ENCODE measurements at places on chromosomes 1 and 21. TPM values are rescaled to one million over a fixed set of nuclear protein-coding genes. Genes with fewer than 3 reads are reported as not detected.
A peak's percentile ranks its signal among the peaks of the same experiment; 100 is the strongest.

Gene SPRR2A
- not detected for total RNA-seq

Gene INAVA
- total RNA-seq: 10.3 TPM

Gene RPF1
- total RNA-seq: 30.1 TPM

Gene CXADR
- 30.6 TPM for total RNA-seq

Gene LCE1B
- total RNA-seq: not detected

Gene SPATA17
- 1.6 TPM for total RNA-seq

Gene TMEM200B
- total RNA-seq: 4.7 TPM

Gene B3GALT5
- 2.5 TPM for total RNA-seq

Gene OSBPL9
- 117 TPM for total RNA-seq

DNA sequence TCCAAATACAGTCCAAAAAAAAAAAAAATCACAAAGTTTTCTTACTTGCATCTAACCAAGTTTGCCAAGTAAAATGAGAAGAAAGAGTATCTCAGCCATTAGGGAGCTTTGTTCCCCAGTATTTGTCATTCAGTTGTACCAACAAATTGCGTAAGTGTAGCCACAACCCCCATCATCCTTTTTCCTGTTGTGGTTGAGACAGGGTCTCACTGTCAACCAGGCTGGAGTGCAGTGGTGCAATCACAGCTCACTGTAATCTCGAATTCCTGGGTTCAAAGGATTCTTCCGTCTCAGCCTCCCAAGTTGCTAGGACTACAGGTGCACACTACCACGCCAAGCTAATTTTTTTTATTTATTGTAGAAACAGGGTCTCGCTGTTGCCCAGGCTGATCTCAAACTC is 9.5 kb downstream of the STX6 start:
- no peak for DNase-seq

GRCh38 chr21:43343095-43343991 is 83.6 kb downstream of the SIK1 start:
- DNase-seq: no peak

DNA sequence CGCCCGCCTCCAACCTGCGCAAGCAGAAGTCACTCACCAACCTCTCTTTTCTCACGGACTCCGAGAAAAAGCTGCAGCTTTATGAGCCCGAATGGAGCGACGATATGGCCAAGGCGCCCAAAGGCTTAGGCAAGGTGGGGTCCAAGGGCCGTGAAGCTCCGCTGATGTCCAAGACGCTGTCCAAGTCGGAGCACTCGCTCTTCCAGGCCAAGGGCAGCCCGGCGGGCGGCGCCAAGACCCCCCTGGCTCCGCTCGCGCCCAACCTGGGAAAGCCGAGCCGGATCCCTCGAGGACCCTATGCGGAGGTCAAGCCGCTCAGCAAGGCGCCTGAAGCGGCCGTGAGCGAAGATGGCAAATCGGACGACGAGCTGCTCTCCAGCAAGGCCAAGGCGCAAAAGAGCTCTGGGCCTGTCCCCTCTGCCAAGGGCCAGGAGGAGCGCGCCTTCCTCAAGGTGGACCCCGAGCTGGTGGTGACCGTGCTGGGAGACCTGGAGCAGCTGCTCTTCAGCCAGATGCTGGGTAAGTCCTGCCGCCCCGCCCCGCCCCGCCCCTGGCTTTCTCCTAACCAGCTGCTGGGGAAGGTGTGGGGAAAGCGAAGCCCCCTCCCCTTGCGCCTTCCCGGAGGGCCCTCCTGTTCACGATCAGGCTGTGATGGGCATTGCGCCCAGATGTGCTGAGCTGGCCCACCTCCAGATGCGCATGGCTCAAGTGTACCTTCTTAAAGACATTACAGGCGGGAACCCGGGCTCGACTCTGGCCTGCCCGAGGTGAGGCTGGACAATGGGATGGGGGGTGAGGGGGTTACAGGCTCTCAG is 110.2 kb downstream of the NAV1 start:
- DNase-seq: no peak

GRCh38 chr21:42443876-42444744 is 40.4 kb downstream of the UBASH3A start:
- no peak for DNase-seq

GRCh38 chr1:234397732-234398131 is 24.5 kb downstream of the COA6 start:
- no peak for DNase-seq

GRCh38 chr1:23869051-23869450 is 961 bp upstream of the FUCA1 start:
- DNase-seq: no peak

GRCh38 chr1:97505816-97506215 is 415.0 kb downstream of the DPYD start:
- DNase-seq: no peak

GRCh38 chr1:234722270-234722704 is 112.3 kb upstream of the IRF2BP2 start:
- DNase-seq: no peak

- DNase-seq: no peak
These were observed 24.9 kb upstream of the GLIS1 start for GRCh38 chr1:53763911-53764310.

- DNase-seq: no peak
These were observed 67.3 kb upstream of the KIAA1614 start for GRCh38 chr1:180845352-180845751.

- DNase-seq: no peak
These were observed 34.1 kb downstream of the VTCN1 start for GRCh38 chr1:117176579-117176978.

- DNase-seq: no peak
These were observed 449.9 kb downstream of the PTPRU start for GRCh38 chr1:29686012-29686930.

DNA sequence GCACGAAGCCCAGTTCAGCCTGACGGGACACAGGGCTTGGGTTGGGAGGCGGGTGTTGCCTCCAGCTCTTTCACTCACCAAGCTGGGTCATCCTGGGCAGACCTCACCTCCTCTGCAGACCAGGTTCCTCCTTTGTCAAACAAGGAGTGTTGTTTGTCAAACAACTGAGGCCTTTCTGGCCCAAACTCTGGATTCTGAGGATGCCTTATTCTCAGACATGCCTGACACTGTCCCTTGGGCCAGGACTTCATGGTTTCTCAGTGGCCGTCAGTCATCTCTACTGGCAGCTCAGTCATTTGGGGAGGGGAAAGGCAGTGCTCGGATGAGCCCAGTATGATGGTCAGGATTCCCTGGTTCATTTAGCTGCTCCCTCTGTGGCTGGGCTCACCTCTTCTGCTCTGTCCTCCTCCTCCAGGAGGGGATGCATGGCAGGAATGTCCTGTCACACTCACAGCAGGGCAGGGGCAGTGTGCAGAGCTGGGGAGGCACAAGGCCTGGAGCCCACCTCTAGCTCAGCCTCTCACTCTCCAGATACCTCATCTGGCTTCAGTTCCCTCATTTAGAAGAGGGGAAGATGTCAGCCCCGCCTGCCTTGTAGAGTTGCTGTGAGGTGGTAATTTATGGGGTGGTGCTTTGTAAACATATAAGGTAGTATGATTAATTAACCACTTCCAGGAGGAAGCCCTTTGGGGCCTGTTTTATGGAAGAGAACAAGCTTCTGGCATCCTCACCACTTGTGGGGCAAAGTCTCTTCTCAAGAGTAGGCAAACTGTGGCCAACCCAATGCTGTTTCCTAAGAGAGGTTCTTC is 20.6 kb downstream of the SLC2A1 start:
- DNase-seq: no peak

DNA sequence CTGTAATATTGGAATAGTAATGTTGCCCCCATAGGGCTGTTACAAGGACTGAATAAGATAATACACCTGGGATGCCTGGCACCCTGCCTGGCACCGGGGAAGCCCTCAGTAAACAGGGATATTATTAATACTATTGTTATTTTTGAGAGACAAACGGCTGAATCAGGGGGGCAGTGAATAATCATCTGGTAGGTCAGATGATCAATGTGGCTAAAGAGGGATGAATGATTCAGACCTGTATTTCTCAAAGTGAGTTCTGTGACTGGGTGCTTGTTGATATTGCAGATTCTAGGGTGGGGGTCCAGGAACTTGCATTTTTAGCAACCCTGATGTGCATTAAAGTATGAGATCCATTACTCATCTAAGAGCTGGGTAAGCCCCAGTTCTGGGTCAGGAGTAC is 46.2 kb upstream of the BCL10 start:
- DNase-seq: peak; percentile 48

DNA sequence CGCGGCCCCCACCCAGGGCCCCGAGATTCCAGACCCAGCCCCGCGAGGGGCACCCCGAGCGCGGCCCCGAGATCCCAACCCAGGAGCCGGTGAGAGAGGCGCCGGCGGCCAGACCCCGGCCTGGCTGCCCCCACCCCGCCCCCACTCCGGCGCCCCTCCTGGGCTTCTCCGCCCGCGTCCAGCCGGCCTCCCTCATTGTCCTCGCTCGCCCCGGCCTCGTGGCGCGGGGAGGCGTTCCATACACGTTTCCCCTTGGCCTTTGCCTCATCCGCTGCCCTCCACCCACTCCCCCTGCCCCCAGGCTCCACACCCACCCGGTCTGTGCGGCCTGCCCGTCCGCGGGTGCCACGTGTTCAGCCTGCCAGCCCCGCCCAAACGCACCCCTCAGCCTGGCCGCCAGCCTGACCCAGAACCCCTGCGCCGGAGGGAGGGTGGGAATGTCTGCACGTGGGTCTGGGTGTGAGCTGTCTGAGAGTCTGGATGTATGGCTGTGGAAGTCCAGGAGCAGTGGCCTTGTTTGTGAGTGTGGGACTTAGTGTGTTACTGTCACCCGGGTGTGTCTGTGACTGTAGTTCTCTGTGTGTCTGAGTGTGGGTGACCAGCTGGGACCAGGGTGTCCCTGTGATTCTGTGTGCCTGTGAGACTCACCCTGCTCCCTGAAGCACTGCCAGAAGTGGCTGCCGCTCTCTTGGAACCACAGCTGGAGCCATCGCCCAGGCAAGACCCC is 681 bp downstream of the B4GALT2 start:
- DNase-seq: peak; percentile 41

DNA sequence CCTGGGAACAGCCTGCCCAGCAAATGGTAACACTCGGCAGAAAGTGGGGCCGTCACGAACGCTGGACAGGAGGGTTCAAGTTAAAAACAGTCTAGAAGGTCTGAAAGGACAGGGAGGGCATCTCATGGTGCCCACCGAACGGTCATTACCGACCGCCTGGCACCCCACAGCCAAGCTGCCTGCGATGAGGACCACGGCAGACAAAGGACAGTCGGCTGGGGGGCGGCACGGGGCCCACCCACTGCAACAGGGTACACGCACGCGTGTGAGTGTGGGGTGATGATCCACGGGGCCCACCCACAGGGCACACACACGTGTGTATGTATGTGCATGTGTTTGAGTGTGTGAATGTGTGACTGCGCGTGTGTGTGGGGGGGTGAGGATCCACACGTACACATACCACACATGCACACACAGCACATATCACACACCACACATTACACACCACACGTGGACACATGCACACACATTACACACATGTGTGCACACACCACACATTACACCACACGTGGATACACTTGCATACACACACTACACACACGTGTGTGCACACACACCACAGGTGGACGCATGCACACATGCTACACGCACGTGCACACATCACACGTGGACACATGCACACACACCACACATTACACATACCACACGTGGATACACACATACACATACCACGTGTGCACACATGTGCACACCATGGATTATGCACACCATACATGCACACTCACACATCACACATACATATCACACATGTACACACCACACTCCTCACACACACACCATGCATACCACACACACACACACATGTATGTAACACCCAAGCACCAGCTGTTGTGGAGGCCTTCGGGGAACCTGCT is 63.2 kb downstream of the SLC19A1 start:
- DNase-seq: no peak

DNA sequence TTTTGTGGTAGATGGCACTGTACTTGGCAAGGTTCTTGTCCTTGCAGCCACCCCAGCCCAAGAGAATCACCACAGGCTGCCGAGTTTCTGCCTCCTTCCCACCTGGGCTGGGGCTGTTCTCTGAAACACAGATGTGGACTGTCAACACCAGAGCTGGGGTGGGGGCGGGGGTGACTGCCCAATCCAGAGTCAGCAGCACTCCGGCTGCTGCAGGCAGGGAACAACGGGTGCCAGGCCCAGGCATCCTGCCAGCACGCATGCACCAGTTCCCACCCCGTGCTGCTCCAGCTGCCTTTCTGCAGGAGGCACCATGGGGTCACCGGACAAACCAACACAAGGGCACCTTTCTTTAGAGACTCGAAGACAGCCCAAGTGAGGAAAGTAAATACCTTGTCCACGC is 14.1 kb downstream of the TMEM53 start:
- DNase-seq: no peak

- no peak for DNase-seq
These were observed 4.1 kb downstream of the WRAP73 start for GRCh38 chr1:3645666-3646355.

GRCh38 chr1:224392411-224393249 is 36.0 kb downstream of the CNIH4 start:
- no peak for DNase-seq

DNA sequence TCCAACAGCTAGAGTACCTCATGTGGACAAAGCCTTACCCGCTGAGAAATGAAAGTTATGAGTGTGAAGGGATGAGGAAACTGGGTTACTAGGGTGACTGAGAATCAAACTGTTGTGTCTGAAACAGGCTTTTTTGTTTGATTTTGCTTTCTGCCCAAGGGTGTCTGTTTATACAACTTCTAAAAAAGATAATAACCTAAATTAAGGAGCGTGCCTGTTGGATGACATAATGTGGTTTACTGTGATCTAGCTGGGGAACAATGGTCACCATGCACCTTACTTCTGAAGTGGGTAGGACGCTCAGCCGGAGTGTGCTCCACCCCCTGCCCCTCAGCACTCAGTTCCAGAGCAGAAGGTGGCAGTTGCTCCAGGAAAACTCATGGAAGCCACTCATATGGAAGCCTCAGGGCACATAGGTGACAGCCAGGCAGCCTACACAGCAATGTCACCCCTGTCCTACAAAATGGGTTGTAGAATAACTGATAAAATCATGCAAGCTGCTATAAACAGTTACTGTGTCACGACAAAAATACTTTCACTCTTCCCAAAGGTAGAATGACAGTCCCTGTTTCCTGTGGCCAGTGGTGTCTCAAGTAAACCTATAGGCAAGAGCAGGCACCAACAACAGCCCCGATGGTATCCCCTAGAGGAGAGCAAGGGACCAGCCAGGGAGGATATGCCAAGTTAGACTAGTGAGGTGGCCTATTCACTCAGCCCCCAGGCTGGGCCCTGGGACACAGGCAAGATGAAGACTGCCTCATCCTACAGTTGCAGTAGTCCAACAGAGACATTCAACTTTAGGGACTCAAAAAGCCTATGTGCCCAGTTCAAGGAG is 29.3 kb downstream of the SIPA1L2 start:
- DNase-seq: peak; percentile 60

DNA sequence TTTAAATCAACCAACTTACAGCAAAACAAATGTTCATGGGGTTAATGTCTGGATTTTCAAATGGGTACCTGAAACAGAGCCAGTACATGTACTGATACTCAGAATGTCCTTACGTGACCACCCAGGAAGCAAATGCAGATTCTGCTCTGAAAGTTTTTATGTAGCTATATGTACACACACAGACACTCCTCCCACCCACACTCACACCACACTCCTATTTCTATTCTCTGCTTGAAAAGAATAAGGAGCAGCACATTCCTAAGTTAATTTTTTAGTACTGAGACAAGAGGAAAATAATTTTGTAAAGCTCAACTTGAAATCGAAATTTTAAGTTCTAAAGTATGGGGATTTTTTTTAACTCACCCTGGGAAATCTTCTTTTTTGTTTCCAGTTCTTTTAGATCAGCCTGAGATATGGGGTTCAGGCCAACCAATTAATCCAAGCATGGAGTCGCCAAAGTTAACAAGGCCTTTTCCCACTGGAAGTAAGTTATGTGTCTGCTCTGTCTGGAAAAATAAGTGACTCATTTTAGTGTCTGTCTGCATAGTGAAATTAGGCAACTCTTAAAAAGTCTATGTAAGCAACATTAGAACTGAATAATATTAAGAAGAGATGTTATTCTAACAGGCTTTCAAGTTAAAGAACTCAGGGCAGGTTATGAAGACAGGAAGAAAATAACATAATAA is 75.5 kb upstream of the DYNLT5 start:
- peak; percentile 95 for DNase-seq
